ENCODE measurements at places on chromosomes 12 and 14.

- DNase-seq, result no peak
Measured at GRCh38 chr14:100281286-100282082, 24.8 kb downstream of the SLC25A29 start.

DNA sequence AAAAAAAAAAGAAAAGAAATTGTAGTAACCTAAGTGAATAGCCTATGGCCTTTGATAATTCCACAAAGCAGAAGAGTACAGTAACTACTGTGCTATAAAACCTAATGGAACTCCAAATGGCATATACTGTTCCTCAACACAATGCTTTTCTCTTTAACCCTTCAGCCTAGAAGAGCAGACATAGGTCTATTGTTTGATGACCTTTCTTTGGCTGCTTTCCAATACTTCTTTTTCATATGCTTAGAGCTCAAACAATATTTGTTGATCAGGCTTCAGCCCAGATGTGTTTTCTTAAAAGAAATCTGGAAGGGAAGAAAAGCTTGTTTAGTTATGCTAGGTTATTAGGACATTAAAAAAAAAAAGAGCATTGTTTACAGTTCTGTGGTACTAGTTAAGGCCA, 116.4 kb downstream of the NTN4 start:
- no peak for DNase-seq

DNA sequence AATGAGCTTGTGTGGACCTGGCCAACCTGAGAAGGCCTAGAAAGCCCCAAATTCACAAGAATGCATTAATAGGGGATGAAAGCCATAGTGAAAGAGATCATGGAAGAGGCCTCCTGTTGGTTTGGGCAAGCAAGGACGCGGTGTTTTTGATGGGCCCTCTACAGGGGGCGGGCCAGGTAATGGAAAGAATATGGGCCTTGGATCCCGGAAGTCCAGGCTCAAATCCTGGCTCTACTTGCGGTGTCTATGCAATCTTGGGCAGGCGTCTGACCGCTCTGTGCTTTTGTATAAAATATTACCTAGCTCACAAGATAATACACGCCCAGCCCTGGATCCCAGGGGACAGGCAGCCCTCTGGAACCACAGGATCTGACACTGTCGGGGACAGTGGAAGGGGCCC, 41.1 kb upstream of the CLMN start:
- DNase-seq, result no peak

- DNase-seq, result no peak
Measured at GRCh38 chr12:3629057-3629830, 123.7 kb downstream of the CRACR2A start.

- no peak for DNase-seq
Measured at GRCh38 chr12:122473543-122474323, 27.0 kb downstream of the ZCCHC8 start.

DNA sequence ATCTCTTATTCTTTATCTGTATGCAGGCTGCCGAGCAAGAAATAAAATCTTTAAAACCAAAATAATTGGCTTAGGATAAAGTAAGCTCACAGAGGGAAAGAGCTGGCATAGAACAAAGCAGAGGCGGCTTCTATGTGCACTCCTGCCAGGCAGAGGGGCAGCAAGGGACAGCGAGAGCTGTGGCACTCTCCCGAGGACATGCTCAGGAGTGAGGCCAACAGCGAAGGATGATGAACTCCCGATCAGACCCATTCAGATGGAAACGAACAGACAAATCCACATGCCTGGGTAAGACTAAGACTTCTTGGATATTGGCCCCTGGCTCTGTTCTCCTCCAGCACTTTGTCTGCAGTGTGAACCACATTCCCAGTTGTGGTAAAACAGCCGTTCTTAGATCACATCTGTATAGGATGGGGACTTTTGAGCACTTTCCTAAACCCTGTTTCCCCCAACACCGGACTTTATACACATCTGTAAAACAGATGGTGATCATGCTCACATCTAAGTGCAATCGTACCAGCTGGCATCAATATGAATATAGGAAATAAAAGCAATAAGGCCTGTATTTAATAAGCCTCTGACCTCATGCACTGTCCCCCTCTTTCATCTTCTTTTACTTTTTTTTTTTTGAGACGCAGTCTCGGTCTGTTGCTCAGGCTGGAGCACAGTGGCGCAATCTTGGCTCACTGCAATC, 134.1 kb downstream of the PPM1H start:
- DNase-seq, result no peak

GRCh38 chr12:111330800-111331752, 37.8 kb downstream of the PHETA1 start:
- no peak for DNase-seq

GRCh38 chr12:2959192-2959504, at the start of gene TEAD4:
TEAD4 (plus strand) TSS chr12:2959397.
- peak; percentile 67 for DNase-seq

DNA sequence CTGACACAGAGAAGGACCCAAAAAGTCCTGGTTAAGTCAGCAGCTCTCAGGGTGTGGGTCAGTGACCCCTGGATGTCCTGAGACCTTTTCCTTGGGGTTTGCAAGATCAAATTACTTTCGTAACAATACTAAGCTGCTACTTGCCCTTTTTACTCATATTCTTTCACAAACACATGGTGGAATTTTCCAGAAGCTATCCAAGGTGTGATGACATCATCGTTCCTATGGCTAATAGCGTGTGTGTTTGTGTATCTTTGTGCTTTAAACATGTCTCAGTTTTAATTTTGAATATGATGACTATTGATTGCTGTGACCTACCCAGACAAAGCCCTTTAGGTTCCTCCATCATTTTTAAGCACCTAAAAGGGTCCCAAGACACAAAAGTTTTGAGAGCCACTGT, 176.2 kb downstream of the PHETA1 start:
- no peak for DNase-seq

DNA sequence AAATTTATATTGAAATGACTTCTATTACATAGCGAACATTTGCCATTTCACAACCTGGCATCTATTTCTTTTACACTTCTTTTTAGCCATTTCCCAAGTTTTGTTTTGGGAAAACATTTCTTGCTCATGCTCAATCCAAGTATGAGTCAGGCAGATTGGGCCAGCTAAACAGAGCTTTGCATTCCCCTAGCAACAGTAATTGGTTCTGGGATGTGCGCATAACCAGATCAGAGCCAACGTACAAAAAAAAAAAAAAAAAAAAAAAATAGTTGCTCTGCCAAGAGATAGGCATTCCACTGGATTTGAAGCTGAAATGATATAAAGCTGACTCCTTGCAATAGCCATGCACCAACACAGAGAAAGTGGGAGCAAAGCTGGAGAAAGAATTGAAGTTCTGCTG, 37.5 kb downstream of the PLCZ1 start:
- no peak for DNase-seq

- no peak for DNase-seq
Measured at GRCh38 chr14:55026441-55026792, 482 bp downstream of the WDHD1 start.

DNA sequence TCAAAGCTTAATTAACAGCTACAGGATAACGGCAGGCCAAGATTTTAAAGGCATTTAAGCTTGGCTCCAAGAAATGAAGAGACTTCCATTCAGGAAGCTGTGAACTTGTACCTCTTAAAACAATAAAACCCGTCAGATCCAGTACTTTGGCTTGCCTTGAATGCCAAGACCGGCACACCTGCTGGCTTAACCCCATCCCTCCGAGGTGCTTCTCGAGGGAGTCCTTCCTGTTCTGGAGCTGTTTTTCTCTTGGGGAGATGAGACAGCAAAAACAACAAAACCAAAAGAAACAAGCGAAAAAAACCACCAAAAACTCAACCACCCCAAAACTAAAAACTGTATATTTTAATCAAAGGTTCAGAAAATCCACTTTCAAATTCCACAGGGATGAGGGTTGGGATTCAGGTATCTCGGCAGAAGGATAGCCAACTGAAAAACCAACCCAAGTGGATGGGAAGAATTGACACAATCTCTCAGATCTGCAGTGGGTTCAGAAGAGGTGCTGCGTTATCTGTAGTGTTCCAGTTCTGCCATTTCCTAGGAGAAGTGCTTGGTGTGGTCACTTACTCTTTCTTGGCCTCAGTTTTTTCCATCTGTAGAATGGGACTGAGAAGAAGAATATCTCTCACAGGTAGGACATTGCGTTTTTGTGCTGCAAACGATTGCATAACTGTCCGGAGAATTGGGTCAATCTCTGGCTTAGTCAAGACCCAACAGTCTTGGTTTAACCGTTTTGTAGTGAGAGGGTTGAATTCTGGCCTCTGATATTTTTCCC, 420.1 kb downstream of the VRK1 start:
- DNase-seq, result no peak

- no peak for DNase-seq
Measured at GRCh38 chr12:53476769-53477209, 22.5 kb downstream of the MAP3K12 start.

- no peak for DNase-seq
Measured at GRCh38 chr12:50775251-50775650, 11.3 kb downstream of the ATF1 start.

DNA sequence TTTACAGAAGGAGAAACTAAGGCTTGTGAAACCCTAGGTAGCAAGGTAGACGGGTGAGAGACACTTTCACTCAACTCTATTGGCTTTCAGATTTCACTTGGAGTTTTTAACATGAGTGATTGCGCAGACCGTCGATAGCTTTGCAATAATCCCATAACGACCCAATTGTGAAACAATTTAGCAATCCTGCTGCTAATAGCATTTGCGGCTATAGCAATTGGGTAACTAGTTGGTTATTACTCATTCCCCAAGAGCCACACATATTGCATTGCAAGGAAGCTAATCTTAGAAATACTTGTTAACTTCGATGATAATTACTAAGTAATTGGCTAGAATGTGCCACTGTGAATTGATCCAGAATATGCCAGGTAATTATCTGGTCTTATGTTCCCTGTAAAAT, 159.9 kb upstream of the NOS1 start:
- DNase-seq, result no peak

- DNase-seq, result no peak
Measured at GRCh38 chr12:11758510-11759493, 109.3 kb downstream of the ETV6 start.

GRCh38 chr12:124391340-124392261, 96.7 kb downstream of the RFLNA start:
- no peak for DNase-seq

DNA sequence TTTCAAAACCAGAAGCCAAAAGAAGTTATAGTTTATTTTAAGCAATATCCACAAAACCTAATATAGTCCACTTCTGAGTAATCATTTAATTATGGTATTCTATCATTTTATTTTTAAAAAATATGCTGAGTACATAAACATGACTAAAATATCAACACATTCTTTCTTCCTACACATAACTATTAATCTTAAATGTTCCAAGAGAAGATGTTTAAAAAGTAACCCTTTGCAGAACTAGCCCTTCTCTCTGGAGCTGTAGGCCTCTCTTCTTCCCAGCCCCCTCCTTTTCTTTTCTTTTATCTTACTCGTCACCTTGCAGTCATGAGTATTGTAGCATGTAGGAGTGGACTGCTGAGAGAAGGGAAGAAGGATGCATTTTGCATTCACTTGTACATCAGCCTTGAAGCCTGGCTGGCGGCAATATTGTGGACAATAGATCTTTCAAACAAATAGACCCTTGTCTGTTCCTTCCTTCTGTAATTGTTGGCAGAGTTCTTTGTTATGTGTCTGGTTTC, 941.9 kb downstream of the NRXN3 start:
- DNase-seq, result no peak

DNA sequence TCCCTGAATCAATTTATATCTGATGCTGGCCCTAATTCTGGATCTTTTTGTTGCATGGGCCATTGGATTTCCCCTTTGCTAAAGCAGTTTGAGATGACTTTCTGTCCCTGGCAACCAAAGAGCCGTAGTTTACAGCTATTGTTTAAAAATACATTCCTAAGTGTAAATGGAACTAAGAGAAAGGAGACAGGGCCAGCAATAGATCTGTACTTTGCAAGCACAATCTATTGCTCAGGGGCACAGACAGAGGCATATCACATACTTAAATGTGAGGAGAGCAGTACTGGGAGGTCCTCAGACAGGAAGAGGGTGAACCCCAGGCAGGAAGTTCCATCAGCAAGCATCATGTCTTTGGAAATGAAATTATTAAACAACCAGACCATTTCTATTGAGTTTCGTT, 126.6 kb downstream of the ZFP36L1 start:
- DNase-seq, result no peak

DNA sequence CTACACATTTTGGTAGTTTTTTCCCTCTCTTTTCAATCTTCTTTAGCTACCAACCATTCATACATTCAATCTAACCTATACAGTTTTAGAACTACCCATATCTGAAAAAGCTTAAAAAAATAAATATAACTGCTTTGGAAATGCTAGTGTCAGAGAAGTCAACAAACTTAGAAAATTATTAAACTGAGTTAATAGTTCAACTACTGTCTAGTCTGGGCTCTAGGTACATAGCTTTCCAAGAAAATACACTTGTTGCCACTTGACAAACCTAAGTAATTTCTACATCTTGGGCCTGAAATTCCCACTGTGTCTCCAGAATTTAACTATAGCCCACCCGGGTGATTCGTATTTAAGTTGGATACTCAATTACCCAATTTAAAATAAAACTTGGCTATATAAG, 22.1 kb downstream of the GTF2A1 start:
- no peak for DNase-seq

- no peak for DNase-seq
Measured at GRCh38 chr12:46959502-46959901, 119.9 kb upstream of the PCED1B start.
